ENCODE measurements at places on chromosomes 2 and 18.

DNA sequence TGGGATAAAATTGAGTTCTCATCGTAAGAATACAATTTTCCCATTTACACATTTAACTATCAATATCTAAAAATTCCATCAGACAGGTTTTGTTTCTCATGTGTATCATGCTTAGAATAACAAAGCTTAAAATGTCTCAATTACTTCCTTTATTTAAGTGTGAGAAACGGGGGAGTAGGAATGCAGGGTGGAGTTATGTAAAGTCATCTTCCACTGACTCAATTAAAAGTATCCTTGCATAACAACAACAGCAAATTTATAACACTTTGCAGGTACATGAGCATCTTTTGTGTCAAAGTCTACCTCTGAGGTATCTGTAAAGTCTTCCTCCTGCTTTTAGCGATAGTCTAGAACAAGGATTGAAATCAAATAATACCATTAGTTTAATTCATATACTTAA is 327.1 kb downstream of the EPHA4 start:
- DNase-seq: no peak

GRCh38 chr2:75416420-75417342 is 144.1 kb downstream of the EVA1A start:
- DNase-seq: peak; percentile 16

DNA sequence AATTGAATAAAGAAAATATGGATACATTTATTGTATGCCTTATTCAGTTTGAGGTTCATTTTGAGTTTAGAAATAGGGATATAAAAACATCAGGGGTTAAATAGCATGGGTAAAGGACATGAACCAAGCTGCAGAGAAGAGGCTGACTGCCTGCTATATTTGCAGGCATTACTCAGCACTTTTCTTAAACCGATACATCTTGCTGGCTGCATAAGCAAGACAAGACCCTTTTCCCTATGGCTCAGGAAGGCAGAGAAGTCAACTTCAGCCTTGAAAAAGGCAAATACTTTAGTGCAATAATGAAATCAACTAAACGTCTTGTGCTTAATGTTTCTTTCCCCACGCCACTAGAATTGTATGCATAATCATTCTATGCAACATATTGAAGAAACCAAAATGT is 36.4 kb downstream of the SCN1A start:
- no peak for DNase-seq

DNA sequence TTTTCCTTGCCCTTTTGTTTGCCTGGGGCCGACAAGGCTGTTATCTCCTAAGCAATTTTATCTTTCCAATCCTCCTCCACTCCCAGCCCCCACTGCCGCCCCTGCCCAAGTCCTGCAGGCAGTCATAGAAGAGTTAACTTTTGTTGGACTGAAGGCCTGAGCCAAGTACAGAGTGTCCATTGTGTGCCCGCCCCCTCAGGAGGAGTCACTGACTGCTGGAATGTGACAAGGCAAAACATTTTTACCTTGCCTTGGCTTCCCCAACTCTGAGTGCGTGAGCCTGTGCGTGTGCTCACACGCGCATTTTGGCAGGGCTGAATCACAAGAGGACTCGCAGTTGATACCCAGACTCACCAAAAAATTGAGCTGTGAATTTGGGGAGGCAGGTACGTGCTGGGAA is 16.2 kb downstream of the SETBP1 start:
- no peak for DNase-seq
